ENCODE measurements at places on chromosomes 3 and 15.
A peak's percentile ranks its signal among the peaks of the same experiment; 100 is the strongest.

DNA sequence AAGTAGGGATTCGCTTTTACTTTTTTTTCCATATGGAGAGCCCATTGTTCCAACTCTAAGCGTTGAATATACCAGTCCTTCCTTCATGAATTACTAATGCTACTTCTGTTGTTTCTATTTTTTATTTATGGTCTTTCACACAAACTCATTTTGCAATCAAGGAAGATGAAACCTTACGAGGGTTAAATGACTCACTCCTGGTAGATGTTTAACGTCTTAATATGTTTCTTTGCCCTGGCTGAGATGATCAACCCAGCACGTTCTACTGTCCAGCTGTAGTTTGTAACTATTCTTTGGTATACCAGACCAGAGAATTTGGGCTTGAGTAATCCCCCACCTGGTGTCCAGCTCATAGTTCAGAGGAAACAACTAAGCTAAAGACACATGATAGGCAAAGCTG is 23.1 kb downstream of the CDCP1 start:
- DNase-seq = peak; percentile 75

DNA sequence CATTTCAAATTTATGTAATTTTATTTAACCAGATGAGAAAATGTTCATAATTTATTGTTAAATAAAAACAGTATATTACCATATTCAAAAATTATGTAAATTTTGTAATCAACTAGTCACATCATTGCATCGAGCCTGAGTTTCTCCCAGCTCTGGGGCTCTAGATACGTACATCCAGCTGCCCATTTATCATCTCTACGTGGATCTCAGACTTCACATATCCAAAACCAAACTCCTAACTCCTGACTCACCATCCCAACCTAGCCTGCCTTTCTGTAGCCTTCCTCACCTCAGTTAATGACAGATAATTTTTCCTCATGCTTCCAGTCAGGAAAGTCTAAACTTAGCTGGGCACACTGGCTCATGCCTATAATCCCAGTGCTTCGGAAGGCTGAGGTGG is 194.8 kb downstream of the SSR3 start:
- DNase-seq = no peak

- DNase-seq = no peak
These were observed 264.3 kb downstream of the RAP2B start for GRCh38 chr3:153426344-153426743.

GRCh38 chr3:119294696-119295671 is 801 bp downstream of the ARHGAP31 start:
- no peak for DNase-seq

GRCh38 chr3:54891540-54891897 is 36.3 kb downstream of the LRTM1 start:
- DNase-seq = peak; percentile 82

DNA sequence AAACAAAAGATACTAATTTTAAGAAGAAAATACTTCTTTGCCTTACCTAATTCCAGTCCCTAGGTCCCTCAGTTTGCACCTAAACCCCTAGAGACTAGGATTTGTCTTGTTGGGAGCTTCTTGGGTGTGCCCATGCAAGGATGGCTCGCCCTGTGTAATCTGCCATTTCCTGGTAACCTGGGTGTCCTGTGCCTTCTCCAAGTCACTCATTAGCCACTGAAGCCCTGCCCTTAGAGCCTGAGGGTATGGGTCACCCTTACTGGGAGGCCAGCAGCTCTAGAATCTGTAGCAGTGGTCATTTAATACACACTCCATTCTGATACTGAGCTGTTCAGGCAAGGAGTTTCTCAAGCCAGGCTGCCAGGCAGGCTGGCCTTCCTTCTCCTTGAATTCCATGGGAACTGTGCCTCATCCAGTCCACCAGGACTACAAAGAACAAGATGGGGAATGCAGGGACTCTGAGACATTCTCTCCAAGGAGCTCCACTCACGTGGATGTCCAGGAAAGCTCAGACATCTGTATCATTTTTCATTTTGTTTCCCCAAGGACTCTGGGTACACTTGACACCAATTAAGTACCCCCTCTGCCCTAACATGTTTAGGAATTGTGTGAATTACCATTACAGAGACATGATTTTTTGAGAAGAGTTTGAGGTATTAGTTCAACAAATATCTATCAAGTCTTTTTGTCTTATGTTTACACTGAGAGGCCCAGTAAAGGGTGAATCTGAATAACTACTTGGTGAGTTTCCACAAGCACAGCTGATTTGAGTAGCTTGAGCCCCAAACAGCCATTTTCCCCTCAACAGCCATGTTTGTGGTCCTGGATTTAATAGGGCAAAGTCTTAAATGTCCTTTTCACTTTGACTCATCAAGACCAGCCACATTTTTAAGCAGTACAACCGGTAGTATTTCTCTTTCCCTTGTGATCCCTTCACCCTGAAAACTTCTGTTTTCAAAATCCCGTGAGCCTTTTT is 52.6 kb downstream of the ARNT2 start:
- DNase-seq = no peak

GRCh38 chr3:73765878-73766545 is 141.3 kb upstream of the PDZRN3 start:
- DNase-seq = no peak

DNA sequence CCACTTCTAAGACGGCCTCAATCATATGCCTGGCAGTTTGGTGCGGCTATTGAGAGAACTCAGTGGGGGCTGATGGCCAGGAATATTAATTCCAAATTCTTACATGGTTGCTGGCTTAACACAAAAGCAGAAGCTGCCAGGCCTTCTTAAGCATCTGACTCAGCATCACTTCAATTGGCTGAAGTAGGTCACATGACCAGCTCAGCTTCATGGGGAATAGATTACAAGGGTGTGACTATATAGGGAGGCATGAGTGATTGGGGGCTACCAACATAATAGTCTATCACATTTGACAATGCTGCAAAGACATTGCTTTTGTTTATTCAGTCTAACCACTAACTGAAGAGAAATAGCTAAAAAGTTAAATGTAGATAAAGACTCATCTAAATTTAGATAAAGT is 101.6 kb upstream of the ANKRD28 start:
- DNase-seq = peak; percentile 88
